Stimulated activated CD4-positive, alpha-beta T cell treated with anti-CD3 and anti-CD28 coated beads, Interleukin-15, amount 100 ng/mL, for 1 hour (primary cell): ENCODE measurements at places on chromosomes 6 and 20.

- no peak for DNase-seq
These were observed 5.0 kb upstream of the LSM14B start for GRCh38 chr20:62117362-62117646.

DNA sequence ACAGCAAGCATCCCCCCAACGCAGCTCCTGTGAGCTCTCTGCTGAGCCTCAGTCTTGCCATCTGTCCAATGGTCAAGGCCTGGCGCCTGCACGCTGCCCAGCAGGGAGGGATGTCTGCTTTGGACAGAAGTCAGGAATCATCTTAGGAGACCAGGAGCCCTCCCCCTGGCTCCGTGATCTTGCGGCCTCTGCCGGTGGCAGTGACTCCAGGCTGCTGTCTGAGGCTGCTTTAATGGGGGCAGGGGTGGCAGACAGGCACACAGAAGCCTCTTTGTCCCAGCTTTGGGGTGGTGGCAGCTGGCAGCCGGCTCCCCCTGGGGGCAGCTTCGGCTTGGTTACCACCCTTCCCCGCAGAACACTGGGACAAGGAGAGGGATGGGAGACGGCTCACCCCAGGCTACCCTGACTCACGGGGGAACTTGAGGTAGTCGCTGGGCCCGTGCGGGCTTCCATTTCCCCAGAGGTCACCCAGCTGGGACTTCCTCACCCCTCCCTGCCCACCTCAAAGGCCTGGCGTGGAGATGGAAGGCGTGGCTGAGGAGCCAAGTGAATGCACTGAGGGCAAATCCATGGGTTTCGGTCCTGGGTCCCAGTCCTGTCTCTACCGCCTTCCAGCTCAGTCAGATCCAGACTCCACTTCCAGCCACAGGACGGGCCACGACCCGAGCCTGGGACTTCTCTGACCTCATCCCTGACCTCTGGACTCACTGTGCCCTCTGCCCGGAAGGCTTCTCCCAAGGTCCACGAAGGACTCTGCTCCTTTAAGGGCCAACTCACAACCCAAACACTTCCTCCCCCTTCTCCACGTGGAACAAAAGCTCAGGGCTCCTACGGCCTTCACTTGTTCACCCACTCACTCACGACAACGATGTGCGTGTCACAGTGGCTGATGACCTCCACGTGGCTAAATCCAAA, 14.8 kb downstream of the PEDS1 start:
- no peak for DNase-seq

- no peak for DNase-seq
These were observed 9.3 kb upstream of the ID1 start for GRCh38 chr20:31595654-31596411.

GRCh38 chr6:161544801-161545480, 271.1 kb upstream of the AGPAT4 start:
- no peak for DNase-seq

DNA sequence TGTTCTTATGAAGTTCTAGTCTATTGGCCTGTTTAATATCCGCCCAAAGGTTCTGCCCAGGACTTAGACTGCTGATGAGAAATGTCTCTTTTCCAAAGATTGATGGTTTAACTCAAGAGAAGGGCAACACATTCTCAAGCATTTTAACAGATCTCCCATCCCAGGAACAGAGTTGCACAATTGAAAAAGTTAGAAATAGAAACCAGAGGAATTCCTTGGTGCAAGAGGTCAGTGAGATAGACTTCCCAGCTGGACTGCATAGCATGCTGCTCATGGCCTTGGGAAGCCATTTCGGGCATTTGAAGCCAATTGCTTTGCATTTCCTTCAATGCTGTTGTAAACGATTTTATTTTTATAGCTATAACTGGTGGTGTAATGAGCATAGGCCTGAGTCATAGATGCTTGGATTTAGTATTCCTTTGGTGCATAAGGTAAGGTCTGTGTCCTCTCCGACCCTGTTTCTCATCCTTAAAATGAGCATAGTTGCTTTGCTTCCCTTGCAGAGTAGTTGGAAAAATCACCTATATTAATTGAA, 292.2 kb upstream of the JAG1 start:
- no peak for DNase-seq

- DNase-seq, result no peak
These were observed 104.9 kb downstream of the SYNDIG1 start for GRCh38 chr20:24574307-24574706.

- no peak for DNase-seq
These were observed 1.5 kb downstream of the NOL4L start for GRCh38 chr20:32583581-32584070.
